ENCODE measurements at places on chromosomes 1 and 21.

- DNase-seq: no peak
These were observed 85.2 kb downstream of the LACTBL1 start for GRCh38 chr1:22887491-22887890.

GRCh38 chr1:53954128-53954527 is 8.0 kb downstream of the LRRC42 start:
- DNase-seq: no peak

GRCh38 chr1:26983863-26984262 is 9.6 kb upstream of the TRNP1 start:
- no peak for DNase-seq

DNA sequence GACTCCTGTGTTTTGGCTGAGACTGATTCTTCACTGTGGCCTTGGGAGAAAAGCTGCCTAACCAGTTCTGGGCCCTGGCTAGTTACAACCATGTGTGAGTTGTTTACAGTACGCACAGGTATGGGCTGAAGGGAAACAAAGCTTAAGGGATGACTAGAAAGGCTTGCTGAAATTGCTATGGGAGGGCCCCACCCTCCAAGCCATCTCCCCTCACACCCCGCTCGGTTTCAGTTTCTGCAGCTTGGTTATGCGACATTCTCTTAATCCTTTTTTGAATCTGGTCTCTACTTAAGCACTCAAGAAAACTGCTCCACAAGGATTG is 43.1 kb downstream of the PBX1 start:
- peak; percentile 81 for DNase-seq

GRCh38 chr1:188689542-188689941 is 1788.1 kb downstream of the BRINP3 start:
- DNase-seq: no peak

DNA sequence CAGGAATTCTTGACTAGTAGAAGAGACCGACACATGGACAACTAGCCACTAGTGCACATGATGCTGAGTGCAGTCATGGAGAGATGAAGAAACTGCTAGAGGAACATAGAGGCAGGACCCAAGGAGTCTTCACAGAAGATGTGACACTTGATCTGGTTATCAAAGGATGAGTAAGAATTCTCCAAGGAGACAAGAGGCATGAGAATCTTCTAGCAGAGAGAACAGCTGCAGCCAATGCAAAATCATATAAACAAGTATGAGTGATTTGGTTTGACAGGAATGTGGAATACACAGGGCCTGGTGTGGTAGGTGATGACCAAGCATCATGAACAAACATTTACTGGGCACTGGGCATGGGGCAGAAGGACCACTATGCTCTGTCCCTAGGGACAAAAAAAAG is 140.9 kb upstream of the CTTNBP2NL start:
- no peak for DNase-seq

DNA sequence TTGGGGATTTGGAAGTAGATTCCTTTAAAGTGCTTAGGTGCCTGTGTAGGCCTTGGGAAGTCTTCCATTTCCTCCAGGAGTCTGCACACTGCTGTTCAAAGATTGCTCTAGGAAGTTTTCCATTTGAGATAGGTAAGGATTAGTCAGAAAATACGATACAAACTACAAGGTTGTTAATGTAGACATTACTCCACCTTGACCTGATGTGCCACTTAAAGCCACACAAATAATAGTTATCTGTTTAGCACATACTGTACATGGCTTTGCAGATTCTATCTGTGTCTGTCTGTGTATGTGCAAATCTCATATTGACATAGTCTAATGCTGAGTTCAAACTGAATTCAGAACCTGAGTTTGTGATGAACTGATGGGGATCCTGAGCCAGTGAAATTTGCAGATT is 118.4 kb downstream of the RHOU start:
- DNase-seq: no peak

GRCh38 chr1:119011706-119012105 is 23.6 kb upstream of the TBX15 start:
- DNase-seq: no peak

- peak; percentile 93 for DNase-seq
These were observed at the start of gene RERE for GRCh38 chr1:8817412-8818324. TSS of gene RERE (minus strand) at chr1:8817640.

- DNase-seq: no peak
These were observed 31.9 kb upstream of the FHAD1 start for GRCh38 chr1:15215116-15215515.

DNA sequence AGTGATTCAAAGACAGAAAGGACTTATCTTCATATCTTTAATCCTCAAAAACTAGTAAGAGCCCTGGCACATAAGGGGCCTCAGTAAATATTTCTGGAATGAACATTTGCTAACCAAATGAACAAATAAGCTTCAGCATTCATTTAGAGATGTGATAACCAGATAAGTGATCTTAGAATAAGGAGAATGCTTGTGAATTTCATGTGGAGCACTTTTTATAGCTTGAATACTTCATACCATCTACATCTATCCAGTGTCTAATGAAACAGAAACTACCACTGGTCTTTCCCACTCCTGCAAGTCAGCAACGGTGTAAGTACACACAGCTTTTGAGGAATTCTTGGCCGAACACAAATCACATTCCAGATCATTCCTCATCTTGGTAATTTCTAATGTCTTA is 38.5 kb downstream of the EDEM3 start:
- DNase-seq: no peak

- DNase-seq: no peak
These were observed 614.3 kb downstream of the NCAM2 start for GRCh38 chr21:21612466-21612865.

DNA sequence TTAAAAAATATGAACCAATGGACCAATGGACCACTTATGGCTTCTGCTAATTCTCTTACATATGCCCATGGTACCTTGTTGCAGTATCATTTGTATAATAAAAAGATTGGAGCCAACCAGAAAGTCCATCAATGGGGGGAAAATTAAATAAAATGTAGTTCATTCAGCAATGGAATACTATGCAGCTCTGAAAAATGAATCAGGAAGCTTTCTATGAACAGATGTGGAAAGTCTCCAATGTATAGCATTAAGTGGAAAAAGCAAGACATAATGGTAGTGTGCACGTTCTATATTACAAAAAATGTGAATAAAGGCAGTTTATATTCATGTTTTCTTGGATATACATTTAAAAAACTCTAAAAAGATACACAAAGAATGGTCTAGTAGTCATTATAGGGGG is 101.3 kb downstream of the KCNJ15 start:
- no peak for DNase-seq

- no peak for DNase-seq
These were observed 106.1 kb downstream of the RWDD3 start for GRCh38 chr1:95340061-95340460.

DNA sequence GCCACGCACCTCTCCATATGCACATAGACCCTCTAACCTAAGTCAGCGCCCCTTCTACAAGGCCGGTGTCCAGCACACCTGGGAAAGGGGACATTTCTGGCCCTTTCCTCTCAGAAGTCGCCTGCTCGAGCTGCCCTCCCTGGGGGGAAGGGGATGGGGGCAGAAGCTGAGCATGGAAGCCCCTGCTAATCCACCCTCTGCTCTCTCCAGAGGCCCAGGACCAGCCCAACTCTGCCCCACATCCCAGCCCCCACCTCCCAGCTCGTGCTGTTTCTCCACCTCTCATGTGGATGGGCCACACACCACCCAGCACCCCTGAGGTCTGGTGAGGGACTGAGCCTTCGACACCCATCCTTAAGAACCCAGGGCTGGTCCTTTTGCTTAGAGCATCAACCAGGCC is 14.8 kb downstream of the TNFRSF1B start:
- DNase-seq: no peak
